Adrenal gland (tissue), 19 donors: ENCODE measurements at places on chromosomes 4 and X. TPM values are rescaled to one million over a fixed set of nuclear protein-coding genes. Genes with fewer than 3 reads are reported as not detected.
A peak's percentile ranks its signal among the peaks of the same experiment; 100 is the strongest.

The SPACA5 gene
- not detected for total RNA-seq

The ASMTL gene
- 34.7 TPM for total RNA-seq

The SULT1E1 gene
- 16.0 TPM for total RNA-seq

The VEGFC gene
- 6.2 TPM for total RNA-seq

The FGFBP2 gene
- 0.43 TPM for total RNA-seq

The PRAF2 gene
- total RNA-seq, result 37.2 TPM

The PSAPL1 gene
- total RNA-seq, result not detected

The ATP2B3 gene
- total RNA-seq, result 29.2 TPM

The STARD8 gene
- 10.4 TPM for total RNA-seq

- DNase-seq, result no peak
These were observed 128.5 kb upstream of the HPGD start for GRCh38 chr4:174650711-174651355.

DNA sequence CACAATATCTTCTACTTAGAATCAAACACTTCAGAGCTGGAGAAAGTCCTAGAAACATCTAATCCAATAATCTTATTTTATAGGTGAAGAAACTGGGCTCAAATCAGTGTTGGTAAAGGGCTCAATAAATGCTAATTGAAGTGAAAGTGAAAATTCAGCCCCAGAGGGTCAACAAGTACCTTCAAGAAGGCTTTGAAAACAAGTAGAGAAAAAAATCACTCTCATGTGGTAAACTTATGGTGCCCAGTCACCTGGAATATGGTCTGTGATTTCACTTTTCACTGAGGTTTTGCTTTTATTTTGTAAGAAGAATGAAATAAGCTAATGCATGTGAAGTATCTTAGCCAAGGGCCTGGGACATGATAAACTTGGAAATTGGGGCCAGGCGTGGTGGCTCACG, 29.1 kb upstream of the EIF4E start:
- DNase-seq, result no peak

DNA sequence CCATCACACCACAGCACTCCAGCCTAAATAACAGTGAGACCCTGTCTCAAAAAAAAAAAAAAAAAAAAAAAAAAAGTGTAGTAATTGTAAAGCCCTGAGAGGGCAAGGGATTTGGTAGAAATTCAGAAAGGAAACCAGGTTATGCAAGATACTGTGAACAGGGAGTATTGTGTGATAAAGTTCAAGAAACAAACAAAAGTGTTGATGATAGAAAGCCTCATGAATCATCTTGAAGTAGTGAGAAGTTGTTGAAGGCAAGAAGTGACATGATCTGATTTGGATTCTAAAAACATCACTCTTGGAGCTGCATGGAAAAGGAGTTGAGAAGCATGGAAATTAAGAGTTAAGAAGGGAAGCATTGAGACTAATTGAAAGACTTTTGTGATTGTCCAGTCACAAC, 102.2 kb downstream of the RAP1GDS1 start:
- no peak for DNase-seq

GRCh38 chr4:70802928-70803580, 36.6 kb downstream of the GRSF1 start:
- DNase-seq, result no peak

GRCh38 chr4:56426273-56426672, 9.1 kb downstream of the PPAT start:
- no peak for DNase-seq

- DNase-seq, result no peak
These were observed 37.8 kb upstream of the HCCS start for GRCh38 chrX:11073381-11073780.

- no peak for DNase-seq
These were observed 114.6 kb upstream of the CBR4 start for GRCh38 chr4:169124661-169125060.

GRCh38 chrX:5716666-5717065, 512.0 kb downstream of the NLGN4X start:
- DNase-seq, result no peak

GRCh38 chrX:1423215-1423614, 29.5 kb downstream of the ASMTL start:
- DNase-seq, result no peak

- no peak for DNase-seq
These were observed 512 bp upstream of the ANTXR2 start for GRCh38 chr4:80073473-80074008.

DNA sequence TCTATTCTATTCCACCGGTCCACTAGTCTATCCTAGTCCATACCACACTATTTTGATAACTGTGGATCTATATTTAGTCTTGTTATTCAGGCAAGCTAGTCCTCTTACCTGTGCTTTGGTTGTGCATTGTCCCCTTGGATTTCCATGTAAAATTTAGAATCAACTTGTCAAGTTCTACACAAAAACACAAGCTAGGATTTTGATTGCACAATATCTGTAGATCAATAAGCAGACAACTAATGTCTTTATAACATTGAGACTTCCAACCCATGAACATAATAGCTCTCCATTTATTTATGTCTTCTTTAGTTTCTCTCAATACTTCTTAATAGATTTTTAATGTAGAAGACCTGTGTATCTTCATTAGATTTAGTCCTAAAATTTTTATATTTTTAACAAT, 10.2 kb upstream of the BBS12 start:
- no peak for DNase-seq

DNA sequence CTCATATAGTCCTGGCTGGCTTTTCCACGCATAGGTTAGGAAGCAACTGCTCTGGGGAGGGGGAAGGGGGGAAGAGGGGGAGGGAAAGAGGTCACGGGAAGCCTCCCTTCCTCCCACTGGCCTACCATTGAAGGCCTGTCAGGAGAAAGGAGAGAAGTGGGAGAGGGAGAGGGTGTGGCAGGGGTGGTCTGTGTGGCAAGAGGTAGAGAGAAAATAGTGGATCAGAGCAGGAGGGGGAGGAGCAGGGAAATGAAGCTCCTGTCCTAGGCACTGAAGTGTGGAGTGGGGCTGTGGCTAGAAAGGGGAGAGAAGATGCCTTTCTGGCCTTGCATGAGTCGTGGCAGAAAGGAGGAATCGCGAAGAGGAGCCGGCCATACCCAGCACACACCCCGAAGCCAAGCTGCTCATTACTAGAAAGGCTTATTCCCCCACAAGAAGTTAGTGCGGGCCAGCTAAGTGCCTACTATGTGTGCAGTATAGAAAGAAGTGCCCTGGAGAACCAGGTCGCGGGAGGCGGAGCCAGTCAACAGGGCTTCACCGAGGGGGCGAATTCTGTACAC, 1.1 kb upstream of the TMEM164 start:
- no peak for DNase-seq

DNA sequence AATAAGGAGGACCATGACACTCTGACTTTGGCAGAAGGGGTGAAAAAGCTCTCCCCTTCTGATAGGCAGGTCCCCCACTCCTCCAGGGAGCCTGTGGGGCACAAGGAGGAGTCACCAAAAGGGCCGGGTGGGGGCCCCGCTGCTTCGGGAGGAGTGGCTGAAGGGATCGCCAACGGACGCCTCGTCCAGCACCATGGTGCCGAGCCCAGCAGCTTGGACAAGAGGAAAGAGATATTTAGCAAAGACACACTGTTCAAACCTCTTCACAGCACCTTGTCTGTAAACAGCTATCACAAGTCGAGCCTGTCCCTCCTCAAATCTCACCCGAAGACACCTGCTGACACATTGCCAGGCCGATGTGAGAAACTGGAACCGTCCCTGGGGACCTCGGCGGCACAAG, 105.6 kb downstream of the STOX2 start:
- DNase-seq, result no peak

GRCh38 chr4:8269535-8270417, at the start of gene HTRA3:
TSS of gene HTRA3 (plus strand) at chr4:8269754. CDS start at chr4:8269969, 215 bp downstream.
- DNase-seq, result peak; percentile 26

DNA sequence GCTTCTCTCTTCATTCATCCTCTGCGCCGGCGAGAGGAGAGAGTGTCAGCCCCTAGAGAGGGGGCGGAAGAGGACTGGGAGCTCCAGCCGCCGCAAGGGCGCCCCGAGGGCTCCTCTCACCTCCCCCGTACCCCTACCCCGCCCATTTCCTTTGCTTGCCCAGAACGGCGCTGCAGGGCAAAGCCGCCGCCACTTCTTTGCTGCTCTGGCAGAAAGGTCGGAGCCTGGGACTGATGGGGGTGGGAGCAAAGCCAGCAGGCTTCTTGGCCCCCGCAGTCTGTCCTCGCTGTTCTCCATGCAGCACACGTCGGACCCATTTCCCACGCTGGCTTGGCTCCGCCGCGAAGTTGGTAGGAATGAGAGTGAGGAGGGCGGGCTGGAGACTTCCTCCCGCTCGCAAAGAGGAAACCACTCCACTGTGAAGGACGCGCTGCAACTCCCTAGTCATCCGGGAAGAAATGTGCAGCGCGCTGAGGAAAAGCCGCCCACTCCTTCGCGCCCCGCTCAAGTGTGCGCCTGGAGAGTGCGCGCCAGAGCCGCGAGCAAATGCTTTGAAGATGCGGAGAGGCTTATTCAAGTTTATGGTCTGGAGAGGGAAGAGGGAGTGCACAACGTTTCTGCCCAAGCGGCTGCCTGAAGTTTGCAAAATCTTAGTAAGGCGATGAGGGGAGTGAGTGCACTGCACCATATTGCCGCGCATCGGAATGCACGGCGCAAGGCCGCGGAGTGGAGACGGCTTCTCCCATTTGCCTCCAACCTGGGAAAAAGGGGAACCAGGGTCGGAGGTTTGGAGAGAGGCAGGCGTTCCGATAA, 2.8 kb upstream of the PCDH7 start:
- DNase-seq, result no peak

GRCh38 chr4:26873391-26874026, 12.9 kb downstream of the STIM2 start:
- no peak for DNase-seq

DNA sequence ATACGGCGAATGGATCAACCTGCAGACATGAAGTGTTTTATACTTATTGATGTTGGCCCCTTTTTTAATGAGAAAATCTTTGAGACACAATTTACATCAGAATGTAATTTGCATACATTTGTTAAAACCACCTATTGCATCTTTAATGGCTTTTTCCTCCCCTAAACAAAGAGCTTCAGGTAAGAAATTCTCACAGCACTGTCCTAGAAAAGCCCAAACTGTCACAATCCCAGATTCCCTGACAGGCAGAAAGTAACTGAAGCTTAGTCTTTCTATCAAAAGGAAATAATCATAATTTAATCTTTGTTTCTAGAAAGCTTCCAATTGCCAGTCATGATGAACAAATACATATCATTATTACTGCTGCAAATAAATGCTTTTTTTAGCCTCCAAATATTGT, 407.9 kb downstream of the TMA16 start:
- no peak for DNase-seq

- no peak for DNase-seq
These were observed 212.5 kb upstream of the CXorf66 start for GRCh38 chrX:140177821-140178220.

GRCh38 chr4:175414602-175415001, 397.5 kb downstream of the GPM6A start:
- no peak for DNase-seq

- DNase-seq, result peak; percentile 57
These were observed 102.5 kb upstream of the MID1 start for GRCh38 chrX:10722851-10723250.
